Activated CD4-positive, alpha-beta T cell treated with anti-CD3 and anti-CD28 coated beads, Interleukin-2, amount 50 U/mL, for 16 hours (primary cell): ENCODE measurements at places on chromosomes 5 and 9.

GRCh38 chr9:131432597-131433301, 38.9 kb downstream of the PRRC2B start:
- no peak for DNase-seq

DNA sequence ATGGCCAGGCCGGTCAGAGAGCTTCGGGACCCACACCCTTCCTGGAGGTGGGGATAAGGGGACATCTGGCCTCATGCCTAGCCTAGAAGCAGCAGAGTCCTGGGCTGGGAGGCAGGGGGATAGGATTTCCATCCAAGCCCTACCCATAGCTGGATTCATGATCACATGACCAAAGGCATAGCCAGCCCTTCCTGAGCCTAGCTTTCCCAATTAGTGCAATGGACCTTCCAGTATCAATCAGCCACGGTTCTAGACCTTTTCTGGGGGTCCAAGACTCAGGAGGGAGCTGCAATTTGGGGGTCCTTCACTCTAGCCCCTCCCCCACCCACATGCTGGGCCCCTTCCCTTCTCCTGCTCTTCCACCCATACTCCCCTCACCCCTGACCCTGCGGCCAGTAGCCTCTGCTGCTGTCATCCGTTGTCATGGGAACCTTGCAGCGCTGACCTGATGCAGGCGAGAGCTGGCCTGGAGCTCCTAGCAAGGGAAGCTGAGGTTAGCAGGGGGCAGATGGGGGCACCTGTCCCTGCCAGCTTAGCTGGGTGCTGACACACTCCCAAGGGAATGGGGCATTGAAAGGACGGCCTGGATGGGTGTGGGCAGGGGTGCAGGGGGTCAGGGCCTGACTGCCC, 44.6 kb downstream of the CXXC5 start:
- DNase-seq = no peak

GRCh38 chr5:96896276-96896675, 20.0 kb downstream of the ERAP2 start:
- peak; percentile 61 for DNase-seq

GRCh38 chr9:127664678-127665507, 41.9 kb upstream of the CFAP157 start:
- DNase-seq = no peak

DNA sequence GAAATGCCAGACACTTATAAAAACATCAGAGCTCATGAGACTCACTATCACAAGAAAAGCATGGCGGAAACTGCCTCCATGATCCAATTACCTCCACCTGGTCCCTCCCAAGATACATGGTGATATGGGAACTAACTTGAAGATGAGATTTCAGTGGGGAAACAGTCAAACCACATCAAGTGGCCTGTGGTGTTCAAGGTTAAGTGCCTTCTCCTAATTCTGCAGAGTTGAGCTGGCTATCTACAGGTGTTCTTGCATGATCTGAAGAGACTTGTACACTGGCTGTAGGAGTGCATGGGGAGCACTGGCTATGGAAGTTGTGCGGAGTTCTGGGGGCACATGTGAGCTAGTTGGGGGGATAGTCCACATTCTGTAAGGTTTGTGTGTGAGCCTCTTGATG, 34.0 kb upstream of the CKS2 start:
- DNase-seq = no peak

DNA sequence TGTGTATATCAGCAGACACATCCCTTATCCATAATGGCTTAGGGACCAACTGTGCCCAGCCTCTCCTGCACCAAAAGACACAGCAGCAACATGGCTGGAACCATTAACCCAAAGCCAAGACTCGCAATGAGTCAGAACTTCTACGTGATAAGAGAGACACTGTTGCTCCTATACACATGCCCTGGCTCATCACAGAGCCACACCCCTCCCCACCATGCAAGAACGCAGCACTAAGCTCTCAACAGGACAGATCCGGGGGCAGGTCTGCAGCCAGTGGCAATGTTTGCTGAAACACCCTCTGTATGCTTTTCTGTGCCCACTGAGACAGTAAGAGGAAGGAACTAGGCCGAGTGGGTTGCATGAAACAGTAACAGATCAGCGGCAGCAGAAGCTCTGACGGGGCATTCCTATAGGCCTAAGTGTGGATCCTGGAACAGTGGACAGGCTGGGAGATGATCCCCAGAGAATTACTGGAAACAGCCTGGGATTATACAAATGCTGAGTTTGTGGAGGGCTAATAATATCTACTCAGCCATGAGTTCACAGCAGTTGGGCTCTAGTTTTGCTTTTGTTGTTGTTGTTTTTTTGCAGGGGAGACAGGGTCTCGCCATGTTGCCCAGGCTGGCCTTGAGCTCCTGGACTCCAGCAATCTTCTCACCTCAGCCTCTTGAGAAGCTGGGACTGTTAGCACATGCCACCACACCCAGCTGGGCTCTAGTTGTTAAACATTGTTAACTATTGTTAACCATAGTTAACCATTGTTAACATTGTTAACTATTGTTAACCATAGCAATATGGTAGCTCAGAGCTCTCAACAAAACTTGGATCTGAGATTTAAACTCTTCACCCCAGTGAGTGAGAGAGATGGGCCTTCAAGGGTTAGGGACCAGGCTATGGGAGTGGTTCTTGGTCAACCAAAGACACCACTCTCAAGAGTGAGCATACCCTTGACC, 41.0 kb downstream of the B4GALT1 start:
- no peak for DNase-seq

GRCh38 chr9:133303266-133304157, 28.5 kb upstream of the ABO start:
- no peak for DNase-seq

GRCh38 chr5:131264451-131265099, 722 bp downstream of the CDC42SE2 start:
- DNase-seq = peak; percentile 64

DNA sequence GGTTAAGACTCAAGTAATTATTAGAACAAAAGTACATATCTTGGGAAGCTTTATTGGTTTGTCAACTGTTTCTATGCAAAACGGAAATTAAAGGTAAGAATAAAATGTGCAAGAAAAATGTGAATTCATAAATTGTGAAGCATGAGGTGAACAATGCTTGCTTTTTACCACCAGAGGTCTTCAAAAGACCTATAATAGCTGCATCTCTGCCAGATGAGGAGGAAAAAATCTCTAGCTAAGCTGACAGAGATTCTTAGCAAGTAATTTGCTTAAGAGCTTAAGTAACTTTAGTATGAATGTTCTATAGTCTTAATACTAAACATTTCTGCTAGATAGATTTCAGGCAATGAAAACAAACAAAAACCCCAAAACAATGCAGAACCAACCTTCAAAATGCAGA, 54.1 kb downstream of the MRPS30 start:
- no peak for DNase-seq

DNA sequence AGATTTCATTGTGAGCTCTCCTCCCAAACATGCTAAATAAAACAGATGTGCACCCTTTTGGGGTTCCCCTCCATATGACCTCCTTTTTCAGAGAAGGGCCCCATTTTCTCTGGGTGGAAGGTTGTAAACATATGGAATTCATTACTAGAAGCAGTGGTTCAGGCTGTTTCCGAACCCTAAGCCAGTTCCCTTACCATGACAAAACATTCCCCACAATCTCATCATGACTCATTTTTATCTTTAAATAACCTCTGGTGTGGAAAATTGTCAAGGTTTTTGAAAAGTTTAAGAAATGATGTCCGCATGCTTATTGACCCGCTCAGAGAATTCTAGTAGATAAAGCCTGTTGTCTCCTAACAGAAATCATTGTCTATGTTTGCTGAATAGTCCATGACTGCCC, 127.3 kb upstream of the PIK3R1 start:
- DNase-seq = no peak

GRCh38 chr9:32395510-32396216, 11.2 kb downstream of the ACO1 start:
- no peak for DNase-seq

DNA sequence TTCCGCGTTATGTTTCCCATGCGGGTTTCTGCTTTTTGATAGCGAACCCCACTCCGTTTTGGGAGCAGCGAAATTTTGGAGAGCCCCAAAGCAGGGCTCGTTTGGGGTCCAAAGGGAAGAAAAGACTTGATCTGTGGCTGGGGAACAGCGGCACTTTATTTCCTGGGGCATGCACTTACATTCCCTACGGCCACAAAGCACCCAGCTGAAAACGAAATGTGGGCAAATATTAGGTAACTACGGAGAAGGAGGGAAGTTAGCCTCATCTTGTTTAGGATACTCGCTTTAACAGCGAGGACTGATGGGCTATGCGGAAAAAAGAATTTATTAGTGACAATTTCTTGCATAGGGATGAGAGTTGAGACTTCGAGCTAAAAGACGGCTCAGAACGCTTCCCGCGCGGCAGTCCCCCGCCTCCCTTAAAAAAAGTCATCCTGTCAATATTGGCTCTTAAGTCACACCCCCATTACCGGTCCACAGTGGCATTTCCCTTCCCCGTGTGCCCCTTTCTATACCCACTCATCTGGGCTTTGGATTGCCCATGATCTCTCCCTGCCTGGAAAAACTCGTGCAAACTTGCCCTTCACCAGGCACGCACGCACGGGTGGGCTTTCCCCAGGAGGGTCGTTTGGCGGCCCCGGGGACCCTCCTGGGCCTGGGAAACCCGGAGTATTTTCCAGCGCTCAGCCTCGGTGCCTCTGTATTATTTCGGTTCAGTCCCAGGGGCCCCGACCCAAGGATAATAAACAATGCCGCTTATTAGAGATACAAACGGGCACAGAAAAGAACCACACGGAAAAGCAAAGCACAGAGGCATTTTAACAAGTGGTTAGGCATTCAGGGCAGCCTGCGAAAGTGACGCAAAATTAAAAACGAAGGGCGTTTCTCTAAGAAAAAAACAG, 35.8 kb upstream of the NFIB start:
- no peak for DNase-seq

- no peak for DNase-seq
Observed at GRCh38 chr9:34406219-34406618, 29.5 kb upstream of the MYORG start.

DNA sequence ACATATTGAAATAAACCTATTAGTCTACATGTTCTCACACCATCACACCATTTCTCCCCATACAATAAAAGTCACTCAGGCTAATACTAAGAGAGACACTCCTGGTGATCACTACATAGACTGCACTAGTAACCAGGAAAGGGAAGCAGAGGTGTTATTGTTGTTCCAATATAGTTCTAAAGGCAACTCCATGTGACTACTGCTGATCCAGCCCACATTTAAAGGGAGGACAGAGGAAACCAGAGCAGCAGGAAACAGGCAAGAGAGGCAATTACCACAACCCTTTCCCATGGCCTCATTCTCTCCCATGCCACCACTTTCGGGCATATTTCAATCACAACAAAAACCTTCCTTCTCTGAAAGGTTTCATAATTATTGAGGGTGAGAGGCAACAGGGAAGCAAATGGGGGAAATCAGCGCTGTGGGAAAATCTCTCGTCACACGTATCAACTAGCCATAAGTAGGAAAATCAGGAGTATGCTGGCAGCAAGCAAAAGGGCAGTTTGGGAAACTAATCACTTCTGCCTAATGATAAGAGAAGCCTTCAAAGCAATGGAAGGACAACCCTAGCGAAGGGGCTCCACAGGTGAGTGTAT, 1.8 kb downstream of the UBAP2 start:
- DNase-seq = peak; percentile 29

DNA sequence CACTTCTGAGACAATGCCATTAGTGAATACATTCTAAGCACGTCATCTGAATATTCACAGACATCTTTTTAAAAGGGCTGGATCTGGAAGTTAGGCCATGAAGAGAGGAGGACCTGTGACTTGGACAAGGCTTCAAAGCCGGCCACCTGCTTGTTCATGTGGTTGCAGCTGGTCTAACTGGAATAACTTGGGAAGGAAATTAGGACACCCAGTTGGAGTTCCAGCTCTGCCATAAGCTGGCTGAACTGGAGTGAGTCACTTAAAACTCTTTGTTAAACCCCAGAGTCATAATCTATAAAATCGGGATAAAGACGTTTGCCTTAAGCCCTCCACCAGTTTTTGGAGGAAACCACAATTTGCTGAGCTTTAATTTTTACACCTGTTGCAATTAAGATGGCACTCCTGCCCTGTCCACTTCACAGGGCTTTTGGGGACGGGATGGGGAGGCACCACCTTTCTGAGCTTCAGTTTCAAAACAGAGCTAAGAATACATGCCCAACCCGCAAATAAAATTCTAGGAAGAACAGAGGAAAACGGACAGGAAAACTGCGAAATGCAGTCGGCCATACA, 536 bp upstream of the STX17 start:
- DNase-seq = no peak

- DNase-seq = no peak
Observed at GRCh38 chr9:129352146-129352865, 174.2 kb upstream of the IER5L start.

GRCh38 chr5:53425687-53426511, 54.5 kb upstream of the FST start:
- peak; percentile 17 for DNase-seq

- DNase-seq = no peak
Observed at GRCh38 chr5:143102411-143102810, 301.1 kb downstream of the NR3C1 start.

DNA sequence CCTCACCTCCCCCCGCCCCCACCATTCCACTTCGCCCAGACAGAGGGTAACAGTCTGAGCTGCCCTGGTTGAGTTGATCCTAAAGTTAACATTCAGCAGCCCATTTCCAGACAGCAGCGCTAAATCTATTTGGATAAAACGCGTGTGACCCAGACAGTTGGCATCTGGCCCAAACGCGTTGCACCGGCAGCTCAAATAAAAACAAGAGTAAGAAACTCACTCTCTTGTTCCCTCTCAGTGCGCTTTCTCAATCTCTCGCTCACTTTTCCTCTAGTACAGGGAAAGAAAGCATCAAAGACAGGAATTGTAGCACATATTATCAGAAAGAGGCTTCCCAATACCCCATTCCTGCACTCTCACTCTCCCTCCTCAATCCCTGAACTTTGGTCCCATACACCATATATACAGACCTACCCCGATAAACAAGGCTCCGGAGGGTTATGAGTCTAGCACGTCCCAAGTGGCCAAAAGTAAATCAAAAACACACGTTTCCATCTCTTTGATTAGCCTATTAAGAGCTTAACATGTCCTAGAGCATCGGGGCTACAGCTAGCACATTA, 1.3 kb downstream of the ADAMTS6 start:
- peak; percentile 25 for DNase-seq
